ENCODE measurements at places on chromosomes 13 and 19.
A peak's percentile ranks its signal among the peaks of the same experiment; 100 is the strongest.

DNA sequence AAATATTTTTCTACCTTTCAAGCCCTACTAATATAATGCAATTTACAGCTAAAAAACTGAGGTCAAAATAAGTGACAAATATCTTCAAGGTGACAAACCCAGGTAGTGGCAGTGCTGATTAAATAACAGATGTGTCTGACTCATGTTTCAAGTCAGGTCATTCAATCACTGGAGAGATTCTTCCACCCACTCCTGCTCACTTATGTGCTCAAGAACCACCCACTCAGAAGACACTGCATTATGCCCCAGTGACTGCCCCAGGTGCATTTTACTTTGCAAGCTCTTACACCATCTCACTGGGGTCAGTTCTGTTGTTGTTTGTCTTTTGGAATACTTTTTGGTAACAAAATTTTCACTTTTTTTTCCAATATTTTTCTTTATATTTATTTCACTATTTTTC lies 2.2 kb downstream of the ZNF100 start:
- no peak for DNase-seq

DNA sequence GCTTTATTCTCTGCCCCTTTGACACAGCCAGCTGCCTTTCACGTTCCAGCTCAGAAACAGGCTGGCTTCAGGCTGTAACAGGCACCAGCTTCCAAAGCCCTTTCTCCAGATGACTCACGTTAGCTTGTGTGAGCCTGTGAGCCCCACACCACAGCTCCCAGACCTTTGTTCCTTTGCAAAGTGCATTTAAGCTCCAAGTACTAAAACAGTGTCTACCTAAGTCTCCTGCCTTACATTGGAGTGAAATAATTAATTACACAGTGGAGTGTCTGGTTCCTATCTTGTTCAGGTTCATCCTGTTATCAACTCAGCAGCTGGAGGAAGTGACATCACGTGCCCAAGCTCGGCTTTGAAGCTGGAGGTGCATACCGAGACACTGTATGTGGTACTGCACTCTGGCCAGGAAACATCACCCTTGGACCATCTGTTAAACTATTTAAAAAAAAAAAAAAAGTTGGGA lies 475.8 kb downstream of the FOXO1 start:
- peak; percentile 46 for DNase-seq

DNA sequence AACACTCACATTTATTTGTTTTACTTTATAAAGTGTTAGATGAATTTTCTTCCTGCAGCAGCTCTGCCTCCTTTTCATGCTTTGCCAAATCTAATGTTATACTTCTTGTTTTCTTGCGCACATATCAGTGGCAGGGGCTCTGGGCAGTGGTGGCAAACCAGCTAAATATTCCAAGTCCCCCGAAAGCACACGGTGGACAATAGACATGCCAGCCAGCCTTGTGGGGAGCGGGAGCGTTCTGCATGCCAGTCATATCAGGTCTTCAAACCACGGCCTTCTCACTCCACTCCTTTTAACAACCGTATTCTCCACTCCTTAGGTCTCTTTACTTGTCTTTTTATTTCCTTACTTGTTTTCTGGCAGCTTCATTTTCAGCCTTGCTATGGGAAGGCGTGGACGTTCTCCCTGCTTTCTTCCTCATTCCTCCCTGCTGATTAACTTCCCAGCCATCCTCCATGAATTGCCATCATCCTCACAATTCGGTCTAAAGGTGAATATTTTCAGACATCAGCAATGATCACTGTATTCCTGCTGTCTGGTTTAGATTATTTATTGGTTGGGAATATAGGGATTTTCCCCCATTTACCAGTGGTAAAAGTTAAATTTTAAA lies 77.1 kb upstream of the WASF3 start:
- no peak for DNase-seq

DNA sequence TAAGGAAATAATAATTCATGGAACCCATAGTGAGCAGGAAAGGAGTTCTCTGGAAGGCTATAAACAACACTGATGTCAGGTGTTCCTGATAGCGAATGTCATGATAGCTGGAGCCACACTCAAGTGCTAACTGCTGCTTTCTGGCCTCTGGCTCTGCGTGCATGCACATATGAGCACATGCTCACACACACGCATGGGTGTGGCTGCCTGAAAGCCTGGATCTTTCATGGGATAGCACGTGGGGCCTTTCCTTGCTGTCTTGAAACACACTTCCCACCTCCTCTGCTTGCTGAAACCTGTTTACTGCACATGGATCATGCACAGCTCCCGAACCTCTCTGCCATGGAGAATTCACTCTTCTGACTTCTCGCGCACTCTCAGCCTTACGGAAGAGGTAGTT lies 207.4 kb downstream of the ATP8A2 start:
- DNase-seq: no peak

DNA sequence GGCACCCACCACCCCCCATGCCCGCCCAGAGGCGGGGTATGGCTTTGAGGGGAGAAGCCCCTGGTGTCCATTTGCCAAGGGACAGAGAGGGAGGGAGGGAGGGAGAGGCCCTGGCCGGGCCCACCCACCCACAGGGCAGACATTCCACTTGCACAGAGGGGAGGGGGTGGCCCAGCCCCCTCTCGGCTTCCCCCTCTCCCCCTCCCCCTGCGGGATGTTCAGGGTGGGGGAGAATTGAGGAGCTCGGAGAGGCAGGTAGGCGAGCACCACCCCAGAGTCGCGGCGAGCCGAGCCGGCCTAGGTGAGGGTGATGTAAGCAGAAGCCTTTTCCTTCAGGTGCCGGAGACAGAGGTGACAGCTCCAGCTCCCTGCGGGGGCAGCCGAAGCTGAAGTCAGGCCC lies 12.3 kb downstream of the DPF1 start:
- DNase-seq: no peak

GRCh38 chr19:57559008-57559403 lies 657 bp downstream of the ZNF550 start:
- DNase-seq: peak; percentile 6

- no peak for DNase-seq
Measured at GRCh38 chr13:113980489-113981064, 6.7 kb upstream of the C13orf46 start.

DNA sequence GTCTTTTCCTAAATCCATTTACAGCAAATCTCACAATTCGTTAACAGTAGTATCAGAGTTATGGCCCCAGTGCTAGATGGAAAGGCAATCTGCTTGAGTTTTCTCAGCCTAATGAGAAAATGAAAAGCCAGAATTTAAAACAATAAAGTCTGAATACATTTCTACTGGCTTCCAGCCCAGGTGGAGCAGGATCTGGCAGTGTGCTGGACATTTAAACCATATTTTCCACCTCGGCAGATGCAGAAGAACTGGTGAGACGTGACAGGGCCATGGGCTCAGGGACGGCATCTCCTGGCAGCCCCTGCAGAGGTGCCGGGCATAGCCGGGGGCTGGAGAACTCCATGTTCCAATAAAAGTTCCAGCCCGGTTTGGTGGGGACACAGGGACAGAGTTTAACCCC lies 7.1 kb downstream of the SMIM7 start:
- peak; percentile 36 for DNase-seq

DNA sequence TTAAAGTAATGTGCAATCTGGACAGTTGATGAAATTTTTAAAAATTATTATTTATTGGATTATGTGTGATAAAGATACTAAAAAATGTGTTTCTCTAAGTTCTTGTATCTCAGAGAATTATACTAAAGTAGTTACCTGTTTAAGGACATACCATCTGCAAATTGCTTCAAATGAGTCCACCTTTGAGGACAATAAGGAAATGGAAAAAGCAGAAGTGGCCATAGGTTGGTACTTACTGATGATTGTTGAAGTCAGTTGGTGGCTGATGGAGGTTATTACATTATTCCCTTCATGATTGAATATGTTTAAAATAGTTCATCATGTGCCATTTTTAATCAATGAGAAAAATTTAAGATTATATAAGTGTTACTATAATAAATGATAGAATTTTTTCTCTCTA lies 367.0 kb downstream of the MYO16 start:
- DNase-seq: no peak

- DNase-seq: no peak
Measured at GRCh38 chr13:24802074-24802473, 38.1 kb downstream of the RNF17 start.

GRCh38 chr13:28651810-28652401 lies 7.0 kb upstream of the POMP start:
- DNase-seq: no peak

- DNase-seq: no peak
Measured at GRCh38 chr19:6593651-6594416, 2.9 kb upstream of the CD70 start.

Measured in hindlimb muscle (tissue), 1 donor.